ENCODE measurements at places on chromosomes 13 and 19.

DNA sequence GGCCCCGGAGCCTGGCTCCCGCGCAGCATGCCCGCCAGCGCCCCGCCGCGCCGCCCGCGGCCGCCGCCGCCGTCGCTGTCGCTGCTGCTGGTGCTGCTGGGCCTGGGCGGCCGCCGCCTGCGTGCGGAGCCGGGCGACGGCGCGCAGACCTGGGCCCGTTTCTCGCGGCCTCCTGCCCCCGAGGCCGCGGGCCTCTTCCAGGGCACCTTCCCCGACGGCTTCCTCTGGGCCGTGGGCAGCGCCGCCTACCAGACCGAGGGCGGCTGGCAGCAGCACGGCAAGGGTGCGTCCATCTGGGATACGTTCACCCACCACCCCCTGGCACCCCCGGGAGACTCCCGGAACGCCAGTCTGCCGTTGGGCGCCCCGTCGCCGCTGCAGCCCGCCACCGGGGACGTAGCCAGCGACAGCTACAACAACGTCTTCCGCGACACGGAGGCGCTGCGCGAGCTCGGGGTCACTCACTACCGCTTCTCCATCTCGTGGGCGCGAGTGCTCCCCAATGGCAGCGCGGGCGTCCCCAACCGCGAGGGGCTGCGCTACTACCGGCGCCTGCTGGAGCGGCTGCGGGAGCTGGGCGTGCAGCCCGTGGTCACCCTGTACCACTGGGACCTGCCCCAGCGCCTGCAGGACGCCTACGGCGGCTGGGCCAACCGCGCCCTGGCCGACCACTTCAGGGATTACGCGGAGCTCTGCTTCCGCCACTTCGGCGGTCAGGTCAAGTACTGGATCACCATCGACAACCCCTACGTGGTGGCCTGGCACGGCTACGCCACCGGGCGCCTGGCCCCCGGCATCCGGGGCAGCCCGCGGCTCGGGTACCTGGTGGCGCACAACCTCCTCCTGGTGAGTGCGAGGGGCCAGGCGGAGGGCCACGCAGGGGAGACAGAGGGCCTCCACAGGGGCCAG, at the start of gene KL:
TSS of gene KL (plus strand) at position 10 of the 909 bp plus-strand sequence. CDS start at position 28, 18 bp downstream.
- peak; percentile 56 for DNase-seq

- DNase-seq = no peak
These were observed 764 bp downstream of the MIR17HG start for GRCh38 chr13:91347996-91348905.

DNA sequence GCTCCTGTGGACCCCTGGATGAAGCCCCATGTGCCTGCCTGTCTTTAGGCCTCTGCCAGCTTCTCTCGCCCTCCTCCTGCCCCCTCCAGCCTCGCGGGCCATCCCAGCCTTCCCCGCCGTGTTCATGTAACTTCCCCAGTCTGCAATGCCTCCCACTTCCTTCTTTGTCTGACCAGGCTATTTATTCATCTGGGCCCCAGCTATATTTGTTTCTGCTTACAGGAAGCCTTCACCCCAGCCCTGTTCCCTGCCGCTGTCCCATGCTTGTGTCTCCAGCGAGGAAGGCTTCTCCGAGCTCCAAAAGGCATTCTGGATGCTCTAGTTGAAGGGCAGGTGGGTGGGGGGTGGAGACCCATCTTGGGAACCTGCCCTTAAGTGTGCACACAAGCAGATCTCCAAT, 7.9 kb upstream of the C3 start:
- DNase-seq = no peak

DNA sequence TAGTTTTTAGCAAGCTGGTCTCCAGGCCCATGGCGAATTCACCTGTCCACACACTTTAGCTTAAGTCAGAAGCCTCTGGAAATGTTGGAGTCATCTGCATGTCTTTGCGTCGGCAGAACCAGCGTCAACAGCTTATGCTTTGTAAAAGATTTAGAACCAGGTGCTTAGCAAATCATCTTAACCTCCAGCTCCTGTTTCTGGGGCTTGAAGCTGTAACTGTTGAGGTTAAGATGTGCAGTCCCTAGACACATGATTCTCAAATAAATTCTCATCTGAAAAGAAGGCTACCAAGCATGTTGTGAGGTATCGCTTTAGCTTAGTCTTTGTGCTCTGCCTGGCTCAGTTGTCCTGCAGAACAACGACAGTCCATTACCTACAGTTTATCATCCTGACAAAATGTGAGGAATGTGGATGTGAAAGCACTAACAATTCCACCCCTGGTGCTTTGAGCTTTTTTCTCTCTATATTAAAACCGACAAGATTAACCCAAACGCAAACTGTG, 4.4 kb downstream of the EFNB2 start:
- no peak for DNase-seq

- DNase-seq = no peak
These were observed 42.9 kb upstream of the PCDH9 start for GRCh38 chr13:67273001-67273400.

- DNase-seq = no peak
These were observed 162.7 kb downstream of the TBC1D4 start for GRCh38 chr13:75319254-75319653.

DNA sequence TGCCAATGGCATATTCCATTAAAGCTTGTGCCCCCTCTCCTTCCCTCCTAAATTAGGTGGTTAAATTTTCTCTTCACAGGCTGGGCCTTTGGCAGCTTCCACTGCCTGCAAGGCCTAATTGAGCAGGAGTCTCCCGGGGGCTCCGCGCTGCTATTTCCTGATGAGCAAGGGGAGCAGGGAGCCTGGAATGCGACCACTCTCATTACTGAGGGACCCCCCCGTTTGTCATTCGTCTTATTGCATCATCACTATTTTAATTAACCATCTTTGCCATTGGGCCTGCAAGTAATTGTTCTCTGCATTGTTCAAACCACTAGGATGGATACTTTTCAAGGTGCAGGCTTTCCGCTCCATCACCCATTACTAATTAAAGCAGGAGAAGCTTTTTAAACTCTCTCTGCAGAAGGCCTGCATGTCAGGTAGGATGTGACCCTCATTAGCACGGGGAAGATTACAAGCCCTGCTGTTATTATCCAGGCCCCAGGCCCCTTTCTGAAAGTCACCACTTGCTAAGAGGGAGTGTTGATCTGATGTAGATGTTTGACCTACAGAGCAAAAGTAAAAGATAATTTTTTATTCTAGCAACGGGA, 142.3 kb downstream of the OXGR1 start:
- DNase-seq = no peak

DNA sequence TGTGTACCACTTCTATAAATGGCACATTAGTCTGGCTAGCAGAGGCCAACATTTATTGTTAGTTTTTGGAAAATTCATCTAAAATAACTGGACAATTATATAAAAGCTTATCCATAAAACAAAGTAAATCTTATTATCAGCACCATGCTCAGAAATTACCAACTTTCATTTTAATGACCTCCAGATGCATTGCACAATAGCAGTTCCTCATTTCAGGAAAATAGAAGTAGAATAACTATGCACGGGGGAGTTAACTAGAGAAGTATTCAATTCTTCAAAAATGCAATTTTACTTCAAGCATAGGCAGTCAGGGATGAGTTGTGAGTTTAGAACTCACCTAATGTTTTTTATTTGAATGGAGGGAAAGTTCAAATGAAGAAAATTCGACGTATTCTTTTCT, 1023.5 kb downstream of the PCDH17 start:
- no peak for DNase-seq

DNA sequence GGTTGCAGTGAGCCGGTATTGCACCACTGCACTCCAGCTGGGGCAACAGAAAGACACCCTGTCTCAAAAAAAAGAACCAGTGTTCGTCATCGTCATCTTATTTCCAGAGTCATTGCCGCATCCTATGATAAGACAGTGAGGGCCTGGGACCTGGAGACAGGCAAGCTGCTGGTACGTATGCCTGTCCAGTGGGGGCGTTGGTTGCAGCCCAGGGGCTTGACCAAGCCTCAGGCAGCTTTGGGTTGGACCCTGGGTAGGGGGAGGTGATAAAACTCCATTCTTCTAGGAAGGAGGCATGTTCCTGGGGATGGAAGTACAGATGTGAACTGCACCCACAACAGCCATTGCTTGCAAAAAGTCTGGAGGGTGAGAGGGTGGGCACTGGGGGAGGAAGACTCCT, 15.6 kb downstream of the WDR88 start:
- no peak for DNase-seq

GRCh38 chr13:52850396-52851136, 2.1 kb upstream of the PCDH8 start:
- peak; percentile 88 for DNase-seq

DNA sequence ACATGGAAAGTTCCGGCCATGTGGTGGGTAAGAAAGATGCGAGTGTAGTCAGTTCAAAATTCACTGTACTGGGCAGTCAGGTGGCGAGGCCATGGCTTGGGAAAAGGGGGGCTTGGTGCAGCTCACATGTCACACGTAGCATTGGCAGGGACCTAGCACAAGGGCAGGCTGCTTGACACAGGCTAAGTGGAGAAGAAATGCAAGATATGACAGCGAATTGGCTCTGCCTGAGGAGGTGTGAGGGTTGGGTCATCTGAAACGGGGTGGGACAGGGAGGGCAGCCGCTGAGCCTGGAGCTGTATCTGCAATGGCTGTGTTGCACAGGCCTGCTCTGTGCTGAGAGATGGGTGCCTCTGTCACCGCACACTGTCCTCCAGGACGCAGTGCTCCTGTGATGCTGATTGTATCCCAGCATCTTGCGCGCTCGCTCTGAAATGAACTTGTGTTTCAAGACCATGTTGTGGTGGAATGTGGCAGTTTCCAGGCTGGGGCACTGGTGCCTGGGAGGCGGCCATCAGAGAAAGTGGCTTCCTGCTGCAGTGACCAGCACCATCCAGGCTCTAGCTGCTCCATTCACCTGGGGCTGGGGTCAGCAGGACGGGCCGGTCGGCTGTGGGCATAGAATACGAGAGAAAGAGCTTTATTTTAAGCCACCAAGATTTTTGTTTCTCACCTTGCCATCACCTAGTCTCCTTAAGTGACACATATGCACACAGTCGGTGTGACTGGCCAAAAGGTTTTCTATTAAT, 70.3 kb downstream of the TEX29 start:
- DNase-seq = no peak

GRCh38 chr13:108268466-108269112, 929 bp upstream of the TNFSF13B start:
- DNase-seq = no peak

DNA sequence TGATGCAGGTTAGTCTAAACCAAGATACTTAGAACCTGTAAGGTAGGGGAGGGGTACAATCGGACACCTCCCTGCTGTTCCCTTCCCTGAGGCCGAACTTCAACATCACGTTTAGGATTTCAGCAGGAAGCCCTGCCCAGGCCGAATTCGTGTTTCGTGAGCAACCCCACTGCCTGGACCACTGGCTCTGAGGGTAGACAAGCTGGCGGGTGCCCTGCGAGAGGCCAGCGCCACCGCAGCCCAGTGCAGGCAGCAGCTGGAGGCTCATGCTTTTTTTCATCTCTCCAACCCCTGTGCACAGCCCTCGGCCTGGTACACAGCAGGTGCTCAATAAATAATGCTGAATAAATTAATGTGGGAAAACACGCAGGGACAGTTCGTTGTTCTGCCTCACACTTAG, 7.7 kb downstream of the HOMER3 start:
- DNase-seq = no peak

DNA sequence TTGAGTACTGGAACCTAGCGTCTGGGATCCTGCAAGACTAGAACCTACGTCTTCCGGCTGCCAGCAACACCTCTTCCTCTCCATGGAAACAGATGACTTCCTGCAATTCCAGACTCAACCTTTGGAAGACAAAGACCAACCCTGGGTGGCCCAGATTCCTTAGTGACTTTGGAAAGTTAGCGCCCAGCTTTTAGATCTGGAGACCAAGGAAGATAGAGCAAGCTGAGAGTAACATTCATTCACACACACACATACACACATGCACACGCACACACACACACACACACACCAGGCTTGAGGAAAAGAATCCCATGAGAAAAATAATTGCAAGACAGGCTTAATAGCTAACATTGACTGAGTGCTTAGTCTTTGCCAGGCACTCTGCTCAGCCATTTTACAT, 788.9 kb downstream of the UQCRFS1 start:
- DNase-seq = no peak

GRCh38 chr13:80030491-80030890, 310.4 kb downstream of the SPRY2 start:
- DNase-seq = no peak

DNA sequence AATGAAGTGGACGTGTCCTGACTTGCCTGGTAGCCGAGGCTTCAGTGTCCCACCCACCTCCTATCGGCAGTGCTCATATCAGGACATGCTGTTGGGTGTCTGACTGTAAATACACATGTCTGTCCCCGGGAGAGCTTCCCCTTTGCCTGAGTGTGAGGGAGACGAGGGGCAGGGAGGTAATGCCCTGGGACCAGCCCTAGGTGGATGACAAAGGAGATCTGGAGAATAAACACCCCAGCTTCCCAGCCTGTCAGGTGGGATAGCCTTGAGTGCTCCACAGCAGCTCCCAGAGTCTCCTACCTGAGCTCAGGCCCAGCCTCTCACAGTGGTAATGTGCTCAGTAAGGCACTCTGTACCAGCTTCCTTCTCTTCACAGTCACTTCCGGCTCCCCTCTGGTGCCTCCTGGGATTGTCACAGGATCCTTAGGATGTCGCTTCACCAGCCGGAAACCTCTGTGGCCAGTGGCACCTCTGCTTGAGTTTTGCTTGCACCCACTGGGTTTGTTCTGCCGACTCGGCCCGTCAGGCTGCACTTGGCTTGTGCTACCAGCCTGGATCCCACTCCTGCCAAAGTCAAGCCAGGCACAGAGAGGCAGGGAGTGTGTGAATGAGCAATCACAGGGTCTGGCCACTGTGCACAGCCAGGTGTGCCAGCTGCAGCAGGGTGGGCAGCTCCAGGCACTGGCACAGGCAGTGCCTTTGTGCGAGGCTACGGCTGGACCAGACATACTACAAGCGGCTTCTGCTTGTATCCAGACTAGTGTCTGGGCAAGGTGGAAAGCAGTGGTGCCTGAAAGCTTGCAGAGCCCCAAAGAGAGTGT, 54.4 kb upstream of the RGCC start:
- no peak for DNase-seq

GRCh38 chr13:96338030-96338429, 248.1 kb downstream of the HS6ST3 start:
- DNase-seq = no peak

DNA sequence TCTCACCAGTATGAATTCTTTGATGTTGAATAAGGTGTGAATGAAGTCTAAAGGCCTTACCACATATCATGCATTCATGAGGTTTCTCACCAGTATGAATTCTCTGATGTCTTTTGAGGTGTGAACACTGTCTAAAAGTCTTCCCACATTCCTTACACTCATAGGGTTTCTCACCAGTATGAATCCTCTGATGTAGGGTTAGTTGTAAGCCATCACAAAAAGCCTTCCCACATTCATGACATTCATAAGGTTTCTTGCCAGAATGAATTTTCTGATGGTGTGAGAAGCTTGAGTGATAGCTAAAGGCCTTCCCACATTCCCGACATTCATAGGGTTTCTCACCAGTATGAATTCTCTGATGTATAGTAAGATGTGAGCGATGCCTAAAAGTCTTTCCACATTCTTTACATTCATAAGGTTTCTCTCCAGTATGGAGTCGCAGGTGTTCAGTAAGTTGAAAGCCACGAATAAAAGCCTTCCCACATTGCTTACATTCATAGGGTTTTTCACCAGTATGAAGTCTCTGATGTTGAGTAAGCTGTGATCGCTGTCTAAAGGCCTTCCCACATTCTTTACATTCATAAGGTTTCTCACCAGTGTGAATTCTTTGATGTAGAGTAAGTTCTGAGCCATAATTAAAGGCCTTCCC, 27.7 kb downstream of the ZNF461 start:
- DNase-seq = no peak

Data from NCI-H748 treated with DMSO at 0.1 percent for 48 hours (cell line).